EL (cell line): ENCODE measurements at places on chromosomes 3 and 15.

GRCh38 chr3:137110392-137110996 lies 152.7 kb downstream of the IL20RB start:
- peak; percentile 31 for DNase-seq

GRCh38 chr3:49761661-49762060 lies 24.7 kb downstream of the IP6K1 start:
- no peak for DNase-seq

GRCh38 chr15:63982381-63982854 lies 63.9 kb downstream of the DAPK2 start:
- no peak for DNase-seq

DNA sequence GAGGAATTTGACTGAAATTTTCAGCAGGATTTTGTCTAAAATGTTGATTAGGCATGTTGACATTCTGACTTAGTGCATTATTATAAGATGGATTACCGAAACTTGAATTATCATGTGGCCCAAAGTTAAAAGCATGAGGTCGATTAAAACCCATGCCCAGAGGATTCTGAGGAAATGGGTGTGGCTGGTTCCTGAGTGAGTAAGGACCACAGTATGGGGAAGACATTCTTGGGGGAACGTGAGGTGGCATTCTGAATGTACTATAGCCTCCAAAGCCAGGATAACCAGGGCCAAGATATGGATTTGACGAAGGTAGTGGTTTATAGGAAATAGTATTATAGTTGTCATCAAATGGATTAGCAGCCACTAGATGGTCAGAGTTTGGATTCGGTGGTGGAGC lies 38.7 kb upstream of the DNAAF4 start:
- peak; percentile 56 for DNase-seq

DNA sequence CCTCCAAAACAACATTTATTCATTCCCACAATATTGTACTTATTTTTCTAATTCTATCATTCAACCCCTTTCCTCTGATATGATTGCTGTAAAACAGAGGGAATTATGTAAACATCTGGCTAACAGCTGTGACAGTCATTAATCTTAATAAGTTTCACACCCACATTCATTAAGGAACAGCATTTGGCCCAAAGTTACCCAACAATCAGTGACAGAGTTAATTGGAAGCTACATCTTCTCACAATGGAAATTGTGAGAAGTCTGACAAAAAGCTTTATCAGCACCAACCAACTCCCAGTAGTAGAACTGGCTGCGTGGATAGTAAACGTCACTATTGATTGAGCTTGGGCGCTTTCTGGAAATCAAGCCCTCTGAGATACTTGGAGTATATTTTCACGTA lies 165.8 kb upstream of the SLC24A5 start:
- no peak for DNase-seq

- DNase-seq = peak; percentile 65
These were observed 8.1 kb downstream of the RMDN3 start for GRCh38 chr15:40746916-40747418.

- DNase-seq = peak; percentile 12
These were observed 207.9 kb downstream of the ZIC1 start for GRCh38 chr3:147616998-147617619.

DNA sequence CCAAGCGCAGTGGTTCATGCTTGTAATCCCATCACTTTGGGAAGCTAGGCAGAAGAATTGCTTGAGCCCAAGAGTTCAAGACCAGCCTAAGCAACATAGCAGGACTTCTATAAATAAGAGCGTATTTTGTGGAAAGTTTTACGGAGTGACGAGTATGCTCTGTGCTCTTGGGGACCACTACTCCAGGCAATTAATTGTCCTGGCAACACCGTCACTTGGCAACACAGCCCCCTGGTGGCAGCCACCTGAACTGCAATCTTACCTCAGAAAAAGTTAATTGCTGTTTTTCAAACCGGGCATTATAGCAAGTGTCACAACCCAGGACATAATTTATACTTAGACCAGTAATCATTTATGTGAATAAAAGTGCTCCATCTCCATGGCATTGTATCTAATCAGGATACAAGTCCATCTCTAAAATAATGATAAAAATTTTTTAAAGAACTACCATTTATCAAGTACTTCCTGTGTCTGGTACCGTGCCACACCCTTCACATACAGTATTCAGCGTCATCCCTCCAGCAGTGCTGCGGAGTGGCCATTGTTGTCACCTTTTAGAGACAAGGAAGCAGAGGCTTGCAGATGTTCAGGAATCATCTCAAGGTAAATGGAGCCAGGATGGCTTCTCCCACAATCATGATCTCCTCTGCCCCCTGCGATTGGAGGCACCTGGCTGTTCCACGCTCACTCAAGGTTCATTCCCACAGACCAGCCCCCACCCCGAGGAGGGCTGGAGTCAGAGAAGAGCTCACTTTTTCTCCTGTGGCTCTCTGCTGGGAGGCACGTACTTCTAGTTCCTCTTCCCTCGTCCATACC lies 34.5 kb downstream of the PLA2G4D start:
- DNase-seq = peak; percentile 37

DNA sequence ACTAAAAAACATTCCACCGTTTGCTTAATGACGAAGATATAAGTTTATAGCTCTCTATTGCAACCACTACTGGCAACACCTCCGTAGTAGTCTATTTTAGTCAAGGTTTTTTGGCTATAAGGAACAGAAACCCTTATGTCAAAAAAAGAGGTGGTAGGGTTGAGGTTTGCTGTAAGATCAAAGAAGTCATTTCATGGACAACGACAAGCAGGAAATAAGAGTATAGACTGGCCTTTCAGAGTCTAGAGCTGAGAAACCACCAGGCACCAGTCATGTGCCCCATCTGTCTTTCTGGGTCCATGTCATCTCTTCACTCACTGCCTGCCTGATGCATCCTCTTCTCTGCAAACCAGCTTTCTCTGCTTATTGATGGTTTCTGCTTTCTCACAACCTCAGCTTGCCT lies 42.7 kb downstream of the THBS1 start:
- no peak for DNase-seq

DNA sequence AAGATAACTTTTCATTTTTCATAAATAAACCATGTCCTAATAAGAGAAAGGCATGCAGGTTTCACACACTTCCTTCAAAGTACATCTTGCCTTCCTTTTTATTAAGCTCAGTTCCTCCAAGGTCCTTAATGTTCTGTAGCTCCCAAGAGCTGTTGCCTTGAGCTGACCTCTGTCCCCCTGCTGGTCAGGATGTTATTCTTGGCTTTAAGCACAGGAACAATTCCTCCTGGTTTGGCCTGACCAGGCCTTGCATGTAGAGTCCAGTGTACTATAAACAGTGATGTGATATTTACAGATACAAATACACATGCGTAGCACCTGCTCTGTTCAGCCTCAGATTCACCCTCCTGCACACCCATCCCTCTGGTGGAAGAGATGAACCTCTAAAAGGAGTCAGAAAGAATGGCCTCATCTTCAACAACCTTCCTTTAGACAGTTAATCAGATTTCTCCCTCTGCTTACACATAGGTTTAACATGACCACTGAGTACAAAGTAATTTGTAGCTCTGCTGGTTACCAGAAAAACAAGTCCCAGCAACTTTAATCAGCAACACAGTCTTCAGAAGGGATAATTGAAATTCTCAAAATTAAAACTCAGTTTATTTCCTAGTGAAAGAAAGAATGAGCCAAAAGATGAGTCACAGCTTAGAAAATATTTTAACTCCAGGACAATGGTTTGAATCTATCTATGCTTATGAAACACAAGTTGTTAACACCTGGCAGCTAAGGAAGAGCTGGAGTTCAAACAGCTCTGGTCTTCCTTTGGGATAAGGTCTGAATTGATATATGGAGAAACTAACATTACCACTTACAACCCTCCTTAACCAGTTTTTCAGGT lies 46.5 kb downstream of the PTPN9 start:
- peak; percentile 75 for DNase-seq

DNA sequence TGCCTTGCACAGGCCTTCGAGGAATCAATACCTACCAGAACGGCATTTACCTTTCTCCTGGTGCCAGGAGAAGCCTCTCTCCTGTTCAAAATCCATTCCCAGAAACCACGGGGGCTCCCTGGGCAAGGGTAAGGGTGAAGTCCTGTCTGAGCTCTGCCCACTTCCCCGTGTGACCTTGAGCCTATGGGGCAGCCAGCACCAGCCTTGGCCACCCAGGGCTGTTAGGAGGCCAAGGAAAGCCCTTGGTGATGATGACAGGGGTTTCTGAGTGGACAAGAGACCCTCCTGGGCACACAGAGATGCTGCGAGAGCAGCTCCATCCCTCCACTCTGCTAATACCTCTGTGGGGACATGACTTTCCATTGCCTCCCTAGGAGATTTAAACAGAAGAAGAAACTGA lies 5.9 kb downstream of the SCN5A start:
- no peak for DNase-seq

- DNase-seq = no peak
These were observed 13.3 kb upstream of the LRRK1 start for GRCh38 chr15:100905850-100906249.

- peak; percentile 86 for DNase-seq
These were observed 23.0 kb upstream of the FURIN start for GRCh38 chr15:90845201-90845949.

- DNase-seq = peak; percentile 91
These were observed 237.0 kb downstream of the UACA start for GRCh38 chr15:70526221-70526973.

DNA sequence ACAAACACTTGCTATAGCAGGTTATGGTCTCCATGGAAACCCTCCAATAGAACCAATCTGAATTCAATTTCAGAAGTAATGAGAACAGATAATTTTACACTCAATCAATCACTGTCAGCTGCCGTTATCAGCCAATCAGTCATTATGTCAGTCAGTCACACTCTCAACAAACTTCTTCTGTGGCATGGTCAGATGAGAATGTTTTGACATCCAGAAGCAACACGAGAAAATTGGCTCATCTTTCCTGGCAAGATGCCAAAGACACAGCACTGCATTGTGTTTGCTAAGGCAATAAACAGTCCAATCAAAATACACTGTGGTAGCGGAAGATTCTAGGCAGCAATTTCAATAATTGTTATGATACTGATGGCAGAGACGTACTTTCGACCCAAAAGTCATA lies 190.7 kb downstream of the RORA start:
- no peak for DNase-seq

GRCh38 chr3:103218146-103218545 lies 783.3 kb downstream of the ZPLD1 start:
- no peak for DNase-seq

GRCh38 chr3:46646700-46647099 lies 34.4 kb downstream of the FAM240A start:
- peak; percentile 76 for DNase-seq

DNA sequence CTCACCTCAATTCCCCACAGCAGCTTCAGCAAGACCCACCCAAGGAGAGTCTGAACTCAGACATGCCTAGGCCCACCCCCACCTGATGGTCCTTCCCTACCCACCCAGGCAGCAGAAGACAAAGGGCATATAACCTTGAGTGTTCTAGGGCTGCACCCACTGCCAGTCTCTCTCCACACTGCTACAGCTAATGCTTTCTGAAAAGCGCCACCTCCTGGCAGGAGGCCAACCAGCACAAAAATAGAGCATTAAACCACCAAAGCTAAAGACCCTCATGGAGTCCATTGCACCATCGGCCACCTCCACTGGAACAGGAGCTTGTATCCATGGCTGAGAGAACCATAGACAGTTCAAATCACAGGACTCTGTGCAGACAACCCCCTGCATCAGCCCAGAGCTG lies 11.3 kb upstream of the RPL39L start:
- DNase-seq = peak; percentile 16

- peak; percentile 86 for DNase-seq
These were observed 443.8 kb upstream of the TGFBR2 start for GRCh38 chr3:30162579-30162978.

DNA sequence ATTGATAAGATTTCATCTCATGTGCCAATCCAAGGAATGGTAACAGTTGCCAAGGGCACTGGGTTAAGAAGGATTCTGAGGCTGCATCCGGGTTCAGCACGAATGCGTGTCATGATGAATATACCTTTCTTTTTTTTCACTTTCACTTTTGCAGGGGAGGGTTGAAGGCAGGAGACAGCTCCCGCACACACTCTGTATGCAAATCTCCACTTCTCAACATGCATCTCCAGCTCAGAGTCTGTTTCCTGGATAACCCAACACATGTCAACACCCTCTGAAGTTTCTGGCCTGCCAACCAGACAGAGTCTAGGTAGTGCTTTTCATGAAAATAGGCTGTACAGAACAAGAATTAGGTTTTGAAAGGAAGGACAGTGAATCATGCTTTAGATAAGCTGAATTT lies 21.6 kb downstream of the B4GALT4 start:
- DNase-seq = no peak

DNA sequence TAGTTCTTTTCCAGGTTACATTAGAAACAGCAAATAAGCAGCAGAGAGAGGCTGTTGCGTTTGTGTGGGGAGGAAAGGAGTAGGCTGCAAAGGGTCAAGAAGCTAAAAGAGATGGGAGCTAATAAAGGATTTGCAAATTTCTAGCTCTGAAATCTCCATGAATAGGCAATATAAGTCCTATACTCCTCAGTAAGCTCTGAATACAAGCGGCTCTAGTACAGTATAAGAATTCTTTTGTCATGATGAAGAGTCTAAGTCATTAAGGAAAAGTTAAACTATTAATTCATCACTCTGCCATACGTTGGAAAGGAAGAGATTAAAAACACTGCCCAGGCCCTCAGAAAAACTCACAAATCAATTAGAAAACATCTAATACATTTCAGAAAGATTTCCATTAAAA lies 59.3 kb downstream of the CEP152 start:
- DNase-seq = no peak

DNA sequence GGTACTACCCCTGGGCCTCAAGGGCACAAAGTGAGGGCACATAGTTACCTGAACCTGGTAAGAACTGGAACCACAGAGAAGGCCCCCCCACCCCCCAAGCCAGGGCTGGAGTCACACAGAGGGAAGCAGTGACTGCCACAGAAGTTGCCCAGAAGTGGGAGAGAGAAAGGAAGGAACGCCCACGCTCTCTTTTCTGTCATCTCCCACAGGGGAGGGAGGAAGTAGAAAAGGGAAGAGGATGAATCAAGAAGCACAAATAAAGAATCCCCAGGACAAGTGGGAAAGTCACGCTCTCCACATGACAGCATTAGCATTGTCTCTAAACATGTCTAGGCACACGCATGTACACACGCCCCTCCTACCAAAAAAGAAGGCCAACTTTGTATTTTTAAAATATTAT lies 114.7 kb upstream of the FRMD4B start:
- DNase-seq = no peak

- no peak for DNase-seq
These were observed 218.5 kb downstream of the SV2B start for GRCh38 chr15:91318516-91318915.

GRCh38 chr3:45082142-45082538 lies 56.0 kb downstream of the CLEC3B start:
- peak; percentile 20 for DNase-seq

DNA sequence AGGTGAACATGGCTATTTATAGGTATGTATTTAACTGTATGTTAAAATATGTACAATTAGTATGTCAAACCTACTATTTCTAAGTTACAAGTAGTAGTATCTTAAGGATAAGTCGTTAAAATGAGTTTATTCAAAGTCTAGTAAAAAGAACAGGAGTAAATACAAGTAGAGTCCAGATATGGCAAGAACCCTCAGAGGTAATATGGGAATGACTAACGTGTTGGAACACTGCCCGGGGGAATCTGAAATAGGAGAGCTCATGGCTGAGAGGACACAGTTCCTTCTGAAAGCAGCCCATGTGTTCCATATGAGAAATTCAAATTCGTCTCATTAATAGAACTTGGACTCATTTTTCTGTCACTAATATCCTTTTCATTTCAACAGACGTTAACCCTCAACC lies 158.8 kb downstream of the CLSTN2 start:
- DNase-seq = peak; percentile 14
